ENCODE measurements at places on chromosomes 1 and 21. TPM values are rescaled to one million over a fixed set of nuclear protein-coding genes. Genes with fewer than 3 reads are reported as not detected.

GRCh38 chr1:3466366-3467075, 12.1 kb downstream of the ARHGEF16 start:
- no peak for DNase-seq

- no peak for DNase-seq
Measured at GRCh38 chr1:52676249-52676903, 21.8 kb downstream of the COA7 start.

DNA sequence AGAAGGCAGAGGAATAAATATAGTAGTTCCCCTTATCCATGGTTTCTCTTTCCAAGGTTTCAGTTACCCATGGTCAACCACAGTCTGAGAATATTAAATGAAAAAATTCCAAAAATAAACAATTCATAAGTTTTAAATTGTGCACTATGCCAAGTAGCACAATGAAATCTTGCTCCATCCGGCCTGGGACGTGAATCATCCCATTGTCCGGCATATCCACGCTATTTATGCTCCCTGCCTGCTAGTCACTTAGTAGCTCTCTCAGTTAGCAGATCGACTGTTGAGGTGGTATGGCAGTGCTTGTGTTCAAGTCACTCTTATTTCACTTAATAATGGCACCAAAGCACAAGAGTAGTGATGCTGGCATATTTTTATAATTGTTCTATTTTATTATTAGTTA, 58.6 kb upstream of the ARHGAP29 start:
- DNase-seq, result no peak

DNA sequence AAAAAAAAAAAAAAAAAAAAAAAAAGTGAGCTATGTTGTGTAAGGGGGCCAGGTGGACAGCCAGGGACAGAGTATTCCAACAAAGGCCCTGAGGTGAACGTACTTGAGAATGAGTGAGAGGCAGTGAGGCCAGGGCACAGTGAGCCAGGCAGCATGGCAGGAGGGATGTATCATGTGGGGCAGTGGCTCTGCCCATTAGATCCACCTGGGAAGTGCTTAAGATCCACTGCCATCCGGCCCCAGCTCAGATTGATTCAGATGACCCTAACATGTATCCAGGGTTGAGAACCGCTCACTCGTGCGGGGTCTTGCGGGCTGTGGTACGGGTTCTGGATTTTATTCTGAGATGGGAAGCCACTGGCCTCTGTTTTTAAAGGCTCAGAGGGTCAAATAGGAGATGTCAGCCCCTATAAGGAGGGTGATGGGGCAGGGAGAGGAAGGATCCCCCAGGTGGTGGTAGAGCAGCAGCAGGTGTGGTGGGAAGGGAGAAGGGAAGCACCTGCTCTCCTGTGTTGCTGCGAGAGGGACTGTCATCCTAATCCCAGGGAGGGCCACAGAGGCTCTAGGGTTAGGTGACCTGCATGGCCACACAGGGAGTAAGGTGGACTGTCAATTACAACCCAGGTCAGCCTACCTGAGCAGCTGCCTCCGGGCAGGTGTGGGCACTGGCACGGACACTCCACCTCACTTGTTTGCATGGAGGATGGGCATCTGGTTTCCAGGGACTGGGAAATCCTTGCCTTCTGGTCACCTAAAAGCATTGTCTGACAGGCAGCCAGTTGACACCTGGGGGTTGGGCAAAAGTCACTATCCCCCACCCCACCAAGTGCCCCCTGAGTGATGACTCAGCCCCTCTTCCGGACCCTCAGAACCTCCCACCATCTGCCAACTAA, 31.6 kb downstream of the CDK18 start:
- DNase-seq, result no peak

IGSF3 gene
- 21.4 TPM for total RNA-seq

ATP1A4 gene
- total RNA-seq, result not detected
